Activated CD4-positive, alpha-beta T cell treated with anti-CD3 and anti-CD28 coated beads, Interleukin-2, Interleukin-4, amounts not matched to agents 100 ng/mL and 50 ng/mL, durations not matched to agents 16 hours and 8 hours (primary cell): ENCODE measurements at places on chromosomes 1 and 21.

- no peak for DNase-seq
Measured at GRCh38 chr1:4657244-4657789, 2.9 kb downstream of the AJAP1 start.

DNA sequence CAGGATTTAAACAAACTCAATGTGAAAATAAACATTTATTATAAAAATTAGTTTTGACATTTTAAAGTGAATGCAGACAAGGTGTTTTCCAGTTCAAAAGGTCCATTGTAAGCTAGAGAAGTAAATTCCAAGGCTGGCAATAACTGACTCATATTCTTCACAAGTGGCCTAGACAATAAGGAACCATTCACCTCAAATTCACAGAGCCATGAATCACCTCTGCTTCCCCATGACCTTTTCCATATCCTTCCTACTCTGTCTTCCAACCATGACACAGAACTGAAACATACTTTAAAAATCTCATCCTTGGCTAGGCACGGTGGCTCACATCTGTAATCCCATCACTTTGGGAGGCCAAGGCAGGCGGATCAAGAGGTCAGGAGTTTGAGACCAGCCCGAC, 24.8 kb downstream of the F11R start:
- DNase-seq: no peak

- no peak for DNase-seq
Measured at GRCh38 chr1:23801338-23801748, 789 bp upstream of the GALE start.

- DNase-seq: no peak
Measured at GRCh38 chr1:108513044-108513415, 46.9 kb upstream of the EEIG2 start.

- no peak for DNase-seq
Measured at GRCh38 chr1:198128533-198128932, 28.3 kb upstream of the NEK7 start.

GRCh38 chr1:3924825-3925220, 24.8 kb upstream of the C1orf174 start:
- no peak for DNase-seq
